Small intestine (tissue), 16 donors: ENCODE measurements at places on chromosomes 3 and 15.

DNA sequence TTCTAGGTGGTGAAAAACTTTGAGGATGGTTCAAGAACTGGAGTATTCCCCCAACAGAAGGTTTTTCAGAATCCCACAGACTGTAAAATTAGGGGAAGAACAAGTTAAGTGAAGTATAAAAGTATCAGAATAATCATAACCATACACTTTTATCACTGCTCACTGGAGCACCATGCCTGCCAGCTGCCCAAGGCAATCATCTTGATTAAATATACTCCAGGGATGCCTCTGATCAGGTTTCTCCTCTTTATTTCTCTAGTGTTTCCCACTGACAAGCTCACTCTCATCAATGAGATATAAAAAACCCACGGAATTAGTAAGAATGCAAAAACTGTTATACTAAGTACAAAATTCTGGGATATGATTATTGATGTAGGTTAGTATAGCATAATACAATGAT, 108.0 kb downstream of the STAG1 start:
- DNase-seq, result no peak

GRCh38 chr15:31403096-31403495, 76.5 kb downstream of the KLF13 start:
- no peak for DNase-seq

GRCh38 chr15:87733541-87733941, 523.0 kb downstream of the NTRK3 start:
- no peak for DNase-seq

- no peak for DNase-seq
Observed at GRCh38 chr3:13598926-13599886, 50.3 kb downstream of the FBLN2 start.
